ENCODE measurements at places on chromosomes 16 and 17.

DNA sequence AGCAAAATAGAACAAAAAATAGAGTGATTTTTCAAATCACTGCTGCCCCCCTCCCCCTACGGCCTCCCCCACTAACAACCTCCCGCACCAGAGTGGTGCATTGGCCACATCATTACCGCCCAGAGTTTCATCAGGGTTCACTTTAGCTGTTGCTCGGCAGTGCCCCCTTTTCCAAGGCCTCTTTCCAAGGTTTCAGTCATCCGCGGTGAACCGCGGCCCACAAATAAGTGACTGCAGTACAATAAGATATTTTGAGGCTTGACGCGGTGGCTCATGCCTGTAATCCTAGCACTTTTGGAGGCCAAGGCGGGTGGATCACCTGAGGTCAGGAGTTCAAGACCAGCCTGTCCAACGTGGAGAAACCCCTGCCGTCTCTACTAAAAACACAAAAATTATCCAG is 180.0 kb downstream of the MAF start:
- DNase-seq: no peak

- no peak for DNase-seq
Measured at GRCh38 chr17:79932451-79933306, 93.4 kb upstream of the CBX4 start.

GRCh38 chr17:44000141-44000860 is 4.1 kb upstream of the NAGS start:
- DNase-seq: no peak

GRCh38 chr16:14415291-14415690 is 214.8 kb downstream of the PARN start:
- no peak for DNase-seq

GRCh38 chr16:79150151-79150550 is 450.4 kb downstream of the MAF start:
- DNase-seq: no peak

DNA sequence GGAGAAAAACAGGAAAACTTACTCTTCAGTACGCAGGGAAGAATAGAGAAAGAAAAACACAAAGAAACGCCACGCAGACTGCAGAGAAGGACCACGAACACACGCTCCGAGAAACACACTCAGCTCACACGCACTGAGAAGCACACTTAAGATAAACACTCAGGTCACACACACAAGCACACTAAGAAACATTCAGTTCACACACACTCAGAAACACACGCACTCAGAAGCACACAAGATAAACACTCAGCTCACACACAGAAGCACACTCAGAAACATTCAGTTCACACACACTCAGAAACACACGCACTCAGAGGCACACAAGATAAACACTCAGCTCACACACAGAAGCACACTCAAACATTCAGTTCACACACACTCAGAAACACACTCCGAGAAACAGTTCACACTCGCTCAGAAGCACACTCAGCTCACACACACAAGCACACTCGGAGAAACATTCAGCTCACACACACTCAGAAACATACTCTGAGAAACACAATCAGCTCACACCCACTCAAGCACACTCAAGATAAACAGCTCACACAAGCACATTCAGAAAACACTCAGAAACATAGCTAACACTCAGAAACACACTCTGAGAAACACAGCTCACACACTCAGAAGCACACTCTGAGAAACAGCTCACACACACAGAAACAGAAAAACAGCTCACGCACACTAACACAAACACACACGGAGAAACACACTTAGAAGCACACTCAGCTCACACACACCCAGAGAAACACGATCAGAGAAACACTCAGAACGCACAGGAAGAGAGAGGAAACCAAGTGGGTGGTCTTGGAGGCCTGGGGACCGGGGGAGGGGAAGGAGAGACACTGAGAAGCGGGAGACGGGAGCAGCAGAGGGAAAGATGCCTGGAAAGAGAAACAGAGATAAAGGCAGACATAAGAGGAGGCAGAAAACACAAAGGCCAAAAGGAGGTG is 908 bp downstream of the TMEM98 start:
- DNase-seq: peak; percentile 49

GRCh38 chr17:64262198-64262999 is 661 bp downstream of the TEX2 start:
- DNase-seq: peak; percentile 12

DNA sequence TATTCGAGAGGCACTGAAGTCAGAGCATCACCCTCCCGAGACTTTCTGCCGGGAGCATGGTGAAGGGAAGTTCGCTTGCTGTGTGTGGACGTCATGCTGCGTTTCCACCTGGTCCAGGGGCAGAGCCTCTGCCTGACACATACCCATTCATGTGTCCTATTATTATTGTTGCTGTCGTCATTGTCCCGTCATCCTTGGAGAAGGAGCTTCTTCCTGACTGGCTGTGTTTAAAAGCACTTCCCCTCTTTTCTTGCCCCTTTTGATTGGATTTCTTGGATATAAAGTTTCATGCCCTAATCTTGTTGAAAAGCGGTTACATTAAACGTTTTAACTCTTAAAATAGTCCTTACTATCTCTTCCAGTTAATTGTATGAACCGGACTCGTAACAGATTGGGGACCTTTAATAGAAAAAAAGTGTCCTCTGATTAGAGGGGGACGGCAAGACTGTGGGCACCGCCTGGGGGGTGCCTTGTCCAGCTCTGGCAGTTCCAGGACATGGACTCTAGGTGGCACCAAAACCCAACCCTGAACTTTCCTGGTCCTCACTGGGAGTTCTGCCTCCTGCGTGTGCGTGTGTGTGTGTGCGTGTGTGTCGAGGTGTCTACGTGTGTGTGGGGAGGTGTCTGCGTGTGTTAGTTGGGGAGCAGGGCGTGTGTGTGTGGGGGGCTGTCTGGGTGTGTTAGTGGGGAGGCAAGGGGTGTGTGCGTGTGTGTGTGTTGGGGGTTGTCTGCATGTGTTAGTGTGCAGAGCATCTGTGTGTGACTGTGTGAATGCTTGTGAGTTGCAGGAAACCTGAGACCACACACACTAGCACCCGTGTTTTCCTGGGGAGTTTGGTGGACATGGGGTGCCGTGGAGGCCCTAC is 133.3 kb upstream of the CIBAR2 start:
- DNase-seq: peak; percentile 81

- DNase-seq: no peak
Measured at GRCh38 chr17:63805591-63805990, 21.6 kb upstream of the PSMC5 start.

DNA sequence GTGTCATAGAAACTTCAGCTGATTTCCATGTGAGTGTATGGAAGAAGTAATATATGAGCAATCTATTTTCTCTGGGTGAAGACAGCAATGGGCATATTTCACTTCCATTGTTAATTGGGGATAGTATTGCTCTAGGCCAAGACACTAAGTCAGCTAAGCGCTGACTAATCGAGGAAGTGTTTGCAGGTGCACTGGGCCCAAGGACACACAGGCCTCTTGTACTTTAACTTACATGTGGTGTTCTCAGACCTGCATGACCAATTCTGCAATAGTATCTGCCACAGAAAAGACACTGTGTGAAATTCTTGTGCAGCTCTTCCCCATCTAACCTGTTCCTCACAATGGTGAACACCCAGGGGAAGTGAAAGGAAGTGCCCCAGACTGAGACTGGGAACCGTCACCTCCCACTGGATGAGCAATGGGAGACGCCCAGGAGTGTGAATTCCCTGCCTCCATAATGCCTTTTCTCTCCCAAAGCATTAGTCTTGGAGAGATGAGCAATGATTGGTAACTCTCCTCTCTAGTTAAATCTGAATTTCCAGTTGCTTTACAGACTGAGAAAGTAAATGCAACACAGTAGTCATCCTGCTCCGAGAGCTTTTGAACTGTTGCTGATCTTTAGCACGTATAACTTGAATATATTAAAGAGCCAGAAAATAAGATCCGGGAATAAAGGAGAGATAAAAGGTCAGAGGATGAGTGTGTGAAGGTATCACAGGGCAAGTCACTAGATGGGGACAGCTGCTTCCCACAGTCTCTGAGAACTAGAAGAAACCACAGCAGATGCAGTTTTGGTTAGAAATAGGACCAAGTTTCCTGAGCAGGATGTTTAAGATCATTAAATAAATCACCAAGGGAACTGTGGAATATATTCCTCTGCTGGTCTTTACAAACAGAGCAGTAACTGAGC is 82.6 kb downstream of the CDK5R1 start:
- peak; percentile 47 for DNase-seq

- no peak for DNase-seq
Measured at GRCh38 chr16:57577691-57578224, 35.3 kb downstream of the ADGRG5 start.

- peak; percentile 58 for DNase-seq
Measured at GRCh38 chr17:13740686-13741085, 139.0 kb upstream of the HS3ST3A1 start.

- peak; percentile 17 for DNase-seq
Measured at GRCh38 chr17:3870871-3871306, 22.0 kb downstream of the CAMKK1 start.

DNA sequence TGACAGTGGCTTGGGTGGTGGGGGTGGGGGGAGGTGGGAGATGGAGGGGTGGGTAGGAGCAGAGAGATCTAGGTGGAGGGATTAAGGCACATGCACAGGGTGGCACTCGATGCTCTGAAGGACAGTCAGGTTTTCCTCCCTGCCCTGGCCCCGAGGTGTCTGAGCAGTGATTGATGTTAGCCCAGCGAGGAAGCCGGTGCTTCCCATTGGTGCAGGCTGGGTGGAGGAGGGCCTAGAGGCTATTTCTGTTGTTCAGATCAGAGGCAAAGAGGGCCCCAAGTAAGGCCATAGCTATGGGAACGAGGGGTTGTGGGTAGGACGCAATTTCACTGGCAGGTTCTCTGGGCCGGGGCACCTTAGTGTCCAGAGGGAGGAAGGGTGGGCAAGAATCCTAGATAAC is 23.1 kb downstream of the CACNA1G start:
- DNase-seq: no peak

GRCh38 chr16:50473356-50473945 is 74.7 kb upstream of the NKD1 start:
- peak; percentile 34 for DNase-seq

DNA sequence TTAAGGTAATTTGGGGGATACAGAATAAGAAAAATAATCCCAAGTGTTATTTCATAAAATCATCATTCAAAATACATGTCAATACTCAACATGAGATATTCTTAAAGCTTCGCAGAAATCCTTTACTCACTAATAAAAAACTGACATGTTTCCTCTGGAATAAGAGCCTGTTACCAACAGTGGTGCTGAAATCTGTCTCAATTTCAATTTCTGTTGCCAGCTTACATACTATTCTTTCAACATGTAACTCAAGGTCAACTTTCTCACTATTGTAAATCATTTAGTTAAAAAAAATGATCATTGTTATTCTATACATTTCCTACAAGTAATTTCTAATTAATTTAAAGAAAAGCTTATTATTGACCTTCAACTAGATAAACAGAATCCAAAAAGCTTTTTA is 67.9 kb downstream of the CEP95 start:
- no peak for DNase-seq

GRCh38 chr17:49388290-49388640 is 26.2 kb upstream of the ZNF652 start:
- DNase-seq: no peak

- DNase-seq: no peak
Measured at GRCh38 chr17:14198575-14198974, 38.1 kb downstream of the CDRT15 start.

DNA sequence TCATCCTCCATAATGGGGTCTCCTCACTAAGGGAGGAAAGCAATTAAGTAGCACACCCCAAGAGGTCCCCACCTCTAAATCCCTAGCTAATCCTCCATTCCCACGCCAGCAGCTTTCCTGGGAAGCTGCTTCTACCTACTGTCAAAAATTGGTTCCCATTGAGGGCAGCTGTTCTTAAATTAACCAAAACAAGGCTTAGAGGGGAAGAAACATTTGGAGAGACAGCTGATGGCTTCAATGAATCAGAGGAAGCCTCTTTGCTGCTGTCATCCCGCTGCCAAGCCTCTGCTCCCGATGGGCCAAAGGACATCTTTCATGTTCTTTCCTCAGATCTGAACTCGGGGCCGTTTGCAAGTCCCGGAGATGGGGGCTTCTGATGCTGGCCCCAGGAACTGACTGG is 26.6 kb downstream of the AIPL1 start:
- no peak for DNase-seq

DNA sequence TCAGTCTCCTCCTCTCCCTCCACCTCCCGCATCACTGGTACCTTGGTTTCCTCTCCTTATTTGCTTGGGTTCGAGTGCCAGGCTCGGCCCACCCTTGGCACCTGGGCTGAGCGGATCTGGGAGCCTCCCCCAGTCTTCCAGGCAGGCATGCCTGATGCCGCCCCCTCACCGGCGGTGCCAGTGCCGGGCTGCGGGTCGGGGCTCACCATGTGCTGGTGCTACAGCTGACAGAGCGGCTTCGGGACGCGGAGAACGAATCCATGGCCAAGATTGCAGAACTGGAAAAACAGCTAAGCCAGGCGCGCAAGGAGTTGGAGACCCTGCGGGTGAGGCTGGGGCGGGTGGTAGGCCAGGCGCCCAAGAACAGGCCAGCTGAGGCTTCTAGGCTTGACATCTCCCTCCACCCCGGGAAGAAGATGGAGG is 19.2 kb downstream of the FMNL1 start:
- no peak for DNase-seq

DNA sequence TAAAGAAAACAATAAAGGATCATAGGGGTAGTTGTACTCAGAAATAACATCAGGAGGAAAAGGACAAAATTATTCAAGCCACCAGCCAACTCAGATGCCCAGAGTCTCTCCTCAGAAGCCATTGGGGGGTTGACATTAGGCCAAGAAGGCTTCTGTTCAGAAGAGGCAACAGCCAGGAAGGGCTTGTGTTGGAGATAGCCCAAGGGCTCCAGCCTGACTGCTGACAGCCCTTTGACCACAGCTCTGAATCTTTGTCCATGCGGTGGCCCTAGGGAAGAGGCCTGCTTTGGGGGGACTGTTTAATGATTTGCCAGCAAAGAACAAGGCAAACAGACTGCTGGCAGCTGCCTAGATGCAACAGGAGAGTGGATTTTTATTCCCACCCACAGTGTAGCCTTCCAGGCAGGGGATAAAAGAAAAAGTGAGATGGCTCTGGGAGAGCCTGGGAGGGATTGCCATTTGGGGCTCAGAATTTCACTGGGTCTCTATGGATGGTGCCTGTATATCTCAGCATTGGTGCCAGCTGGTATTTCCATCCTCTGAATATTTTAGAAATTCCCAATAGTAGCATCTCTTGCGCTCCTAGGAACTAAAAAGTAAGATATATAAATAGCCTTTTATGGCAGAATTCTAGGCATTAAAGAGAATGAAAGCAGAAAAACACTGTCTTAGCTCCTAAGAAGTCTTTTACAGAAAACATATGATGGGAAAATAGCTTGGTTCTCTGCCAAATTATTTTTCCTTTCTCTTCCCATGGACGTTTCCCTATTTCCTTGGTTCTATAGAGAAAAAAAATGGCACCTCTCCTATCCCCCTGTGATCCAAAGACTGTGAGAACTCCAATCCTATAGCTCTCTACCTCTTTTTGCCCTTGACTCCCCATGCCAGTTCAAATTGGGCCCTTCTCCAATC is 29.4 kb upstream of the SUPT4H1 start:
- DNase-seq: no peak

Measured in fibroblast of skin of right biceps (primary cell).